ENCODE measurements at places on chromosomes 11 and 22. TPM values are rescaled to one million over a fixed set of nuclear protein-coding genes. Genes with fewer than 3 reads are reported as not detected.
A peak's percentile ranks its signal among the peaks of the same experiment; 100 is the strongest.

DNA sequence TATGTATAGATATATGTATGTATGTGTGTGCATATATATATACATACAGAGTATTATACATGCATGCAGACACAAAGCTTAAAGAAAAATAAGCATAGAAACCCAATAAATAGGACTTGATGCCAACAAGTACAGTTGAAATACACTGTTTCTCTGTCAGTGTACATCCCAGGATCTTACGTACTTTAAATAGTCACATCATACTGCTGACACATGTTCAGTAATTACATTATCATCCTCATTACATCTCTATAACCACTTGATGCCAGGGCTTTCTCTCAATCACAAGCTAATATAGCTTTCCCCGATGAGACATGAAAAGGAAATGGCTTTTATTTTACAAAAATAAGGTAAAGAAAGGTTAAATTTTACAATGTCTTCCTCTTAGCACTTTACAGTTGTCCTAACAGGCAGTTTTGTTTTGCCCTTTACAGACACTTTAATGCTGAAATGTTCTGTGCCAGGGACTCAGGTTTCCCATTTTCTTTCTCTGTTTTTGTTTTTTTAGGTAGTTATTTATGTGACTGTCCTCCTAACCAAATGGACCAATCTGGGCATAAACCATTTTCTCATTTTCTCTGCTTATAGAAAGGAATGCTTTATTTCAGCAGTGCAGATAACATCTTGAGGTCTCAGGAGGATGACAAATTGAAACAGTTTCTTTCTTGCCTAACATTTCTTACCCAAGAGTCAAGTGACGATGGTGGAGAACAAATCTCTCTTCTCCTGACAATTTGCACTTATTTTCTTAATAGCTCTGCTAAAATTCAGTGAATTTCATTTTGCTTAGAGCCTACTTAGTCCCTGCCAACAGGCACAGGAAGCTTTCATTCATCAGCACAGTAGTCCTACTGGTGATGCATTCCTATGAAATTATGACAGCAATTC, 350.2 kb downstream of the TTC28 start:
- H3K27ac ChIP-seq, result no peak overlapping the region
- no peak overlapping the region for H3K4me3 ChIP-seq
- no peak for DNase-seq
- peaks cover 5% of the 10 kb centered on the region for H3K4me1 ChIP-seq

- H3K27ac ChIP-seq, result peak overlapping the region; percentile 11
- peaks cover 30% of the 10 kb centered on the region for H3K4me1 ChIP-seq
- DNase-seq, result peak; percentile 31
- H3K27me3 ChIP-seq, result peaks cover under 1% of the 10 kb centered on the region
Observed at GRCh38 chr11:72141066-72141465, 5.5 kb downstream of the FOLR3 start.

- no peaks in the 10 kb centered on the region for H3K36me3 ChIP-seq
- no peak overlapping the region for H3K27ac ChIP-seq
- no peak for DNase-seq
- peaks cover 27% of the 10 kb centered on the region for H3K27me3 ChIP-seq
- H3K4me1 ChIP-seq, result no peaks in the 10 kb centered on the region
Observed at GRCh38 chr11:8839306-8839956, 71.6 kb upstream of the AKIP1 start.

DNA sequence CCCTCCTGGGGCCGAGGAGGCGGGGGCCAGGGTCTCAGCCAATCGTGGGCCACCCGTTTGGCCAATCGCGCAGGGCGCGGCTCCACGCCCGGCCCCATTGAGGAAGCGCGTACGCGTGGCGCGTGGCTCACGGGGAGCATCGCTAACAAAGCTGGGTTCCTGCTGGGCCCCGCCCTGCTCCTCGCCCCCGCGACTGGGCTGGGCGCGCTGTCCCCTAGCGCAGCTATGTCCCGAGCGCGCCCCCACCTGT, 614 bp upstream of the ASCL2 start:
- H3K4me3 ChIP-seq, result no peak overlapping the region
- H3K27me3 ChIP-seq, result peaks cover 32% of the 10 kb centered on the region
- H3K4me1 ChIP-seq, result peaks cover 28% of the 10 kb centered on the region
- H3K27ac ChIP-seq, result no peak overlapping the region

DNA sequence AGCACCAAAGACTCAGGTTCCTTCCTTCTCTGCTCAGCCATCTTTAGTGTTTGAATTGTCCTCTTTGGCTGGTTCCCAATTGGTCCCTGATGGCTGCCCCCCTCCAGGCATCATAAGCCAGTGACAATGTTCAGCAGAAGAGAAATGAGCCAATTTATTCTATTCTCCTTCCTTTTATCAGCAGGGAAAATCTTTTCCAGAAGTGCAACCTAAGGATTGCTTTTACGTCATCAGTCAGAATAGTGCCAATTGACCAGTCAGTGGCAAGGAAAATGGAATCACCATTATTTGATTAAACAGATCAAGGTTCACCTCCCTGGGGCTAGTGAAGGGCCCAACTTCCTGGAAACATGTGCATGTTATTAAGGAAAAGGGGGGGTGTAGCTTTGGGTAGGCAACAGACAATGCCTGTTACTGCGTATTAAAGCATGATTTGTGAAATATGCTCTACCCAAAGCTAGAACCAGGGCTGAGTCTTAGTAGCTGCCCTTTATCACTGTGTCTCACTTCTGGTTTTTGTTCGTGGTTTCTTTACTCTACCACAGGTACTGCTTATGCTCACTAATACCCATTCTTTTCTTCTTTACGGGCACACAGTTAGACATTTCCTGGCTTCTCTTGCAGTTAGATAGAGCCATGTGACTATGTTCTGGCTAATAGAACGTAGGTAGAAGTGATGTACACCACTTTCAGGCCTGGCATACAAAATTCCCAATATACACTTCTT, 12.6 kb upstream of the DBX1 start:
- H3K36me3 ChIP-seq, result no peaks in the 10 kb centered on the region
- no peaks in the 10 kb centered on the region for H3K4me1 ChIP-seq
- H3K27me3 ChIP-seq, result peaks cover 22% of the 10 kb centered on the region
- no peak overlapping the region for H3K4me3 ChIP-seq

PHOX2A gene
- total RNA-seq, result not detected

MCM5 gene
- total RNA-seq, result 287 TPM

BIK gene
- total RNA-seq, result 1.7 TPM

P2RX6 gene
- 0.63 TPM for total RNA-seq

- peak overlapping the region; percentile 49 for H3K27ac ChIP-seq
- peaks cover 15% of the 10 kb centered on the region for H3K36me3 ChIP-seq
- no peaks in the 10 kb centered on the region for H3K27me3 ChIP-seq
- DNase-seq, result no peak
Observed at GRCh38 chr11:47514825-47515647, 37.9 kb downstream of the CELF1 start.

- peaks cover 23% of the 10 kb centered on the region for H3K4me1 ChIP-seq
- peak; percentile 65 for DNase-seq
- peak overlapping the region; percentile 87 for H3K27ac ChIP-seq
- peaks cover 11% of the 10 kb centered on the region for H3K36me3 ChIP-seq
- peaks cover 19% of the 10 kb centered on the region for H3K27me3 ChIP-seq
- peak overlapping the region; percentile 91 for H3K4me3 ChIP-seq
Observed at GRCh38 chr11:33773404-33773986, 825 bp downstream of the FBXO3 start.

ABCC8 gene
- 1.5 TPM for total RNA-seq

GRCh38 chr11:17526326-17526725, 17.9 kb downstream of the USH1C start:
- no peaks in the 10 kb centered on the region for H3K36me3 ChIP-seq
- DNase-seq, result no peak
- H3K27ac ChIP-seq, result no peak overlapping the region
- no peaks in the 10 kb centered on the region for H3K27me3 ChIP-seq
- H3K4me1 ChIP-seq, result no peaks in the 10 kb centered on the region

DNA sequence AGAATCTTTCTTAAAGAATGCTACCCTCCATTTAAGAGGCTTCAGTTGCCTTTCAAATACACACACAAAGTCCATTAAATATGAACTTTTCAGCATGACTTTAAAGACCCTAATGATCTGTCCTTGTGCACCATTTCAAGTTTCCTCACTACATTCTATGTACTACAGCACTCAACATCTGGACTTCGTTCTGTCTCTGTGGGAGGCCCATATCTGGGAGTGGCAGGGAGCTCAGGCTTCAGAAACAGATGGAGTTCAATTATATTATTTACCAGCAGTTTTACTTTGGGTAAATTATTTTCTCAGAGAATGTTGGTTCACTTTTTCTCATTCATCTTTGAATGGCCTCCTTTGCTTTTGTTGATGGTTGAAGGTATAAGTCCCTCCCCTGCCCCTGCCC, 67.4 kb downstream of the ANO3 start:
- no peak for DNase-seq
- H3K4me3 ChIP-seq, result no peak overlapping the region
- H3K27ac ChIP-seq, result no peak overlapping the region

DNA sequence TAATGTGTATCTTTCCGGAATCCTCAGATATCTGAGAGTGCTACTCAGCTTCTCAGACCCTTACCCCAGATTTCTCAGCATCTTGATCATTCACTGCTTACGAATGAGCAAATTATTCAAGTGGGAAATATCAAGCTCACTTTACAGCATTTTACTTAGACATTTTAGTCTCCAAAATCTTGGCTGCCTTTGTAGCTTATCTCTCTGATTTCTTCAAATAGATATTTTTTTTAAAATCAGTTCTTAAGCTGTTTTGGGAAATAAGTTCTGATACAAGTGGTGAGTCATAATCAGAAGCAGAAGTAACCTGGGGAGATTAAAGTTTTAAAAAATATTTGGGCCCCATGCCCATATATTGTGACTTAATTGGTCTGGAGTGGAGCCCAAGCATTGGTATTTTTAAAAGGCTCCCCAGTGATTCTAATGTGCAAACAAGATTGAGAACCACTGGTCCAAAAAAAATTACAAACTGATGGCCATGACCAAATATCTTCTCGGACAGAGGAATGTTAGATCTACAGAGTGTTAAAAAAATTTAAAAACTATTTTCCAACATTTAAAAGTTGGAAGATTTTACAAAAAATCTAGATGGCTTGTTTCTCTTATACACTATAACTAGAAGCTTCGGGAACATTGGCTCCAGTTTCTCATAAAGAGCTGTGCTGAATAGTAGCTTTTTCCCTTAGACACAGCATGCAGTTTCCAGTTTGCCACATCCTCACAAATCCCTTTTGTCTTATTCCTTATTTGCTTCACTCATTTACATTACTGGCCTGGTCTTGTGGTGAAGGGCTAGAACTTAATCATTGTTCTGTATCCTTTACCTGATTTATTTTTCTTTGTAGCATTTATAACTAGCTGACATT, 87.8 kb upstream of the BMAL1 start:
- peaks cover 3% of the 10 kb centered on the region for H3K36me3 ChIP-seq
- no peaks in the 10 kb centered on the region for H3K4me1 ChIP-seq
- H3K27me3 ChIP-seq, result peaks cover 18% of the 10 kb centered on the region
- no peak for DNase-seq

GRCh38 chr11:1229471-1230120, 6.7 kb downstream of the MUC5B start:
- no peak overlapping the region for H3K4me3 ChIP-seq
- no peak for DNase-seq
- no peaks in the 10 kb centered on the region for H3K4me1 ChIP-seq
- no peaks in the 10 kb centered on the region for H3K36me3 ChIP-seq

All from activated CD8-positive, alpha-beta T cell treated with anti-CD3 and anti-CD28 coated beads, Interleukin-2, amount 10 ng/mL, durations not matched to agents 7 days and 5 days (primary cell).